ENCODE measurements at places on chromosomes 6 and 20.
A peak's percentile ranks its signal among the peaks of the same experiment; 100 is the strongest.

GRCh38 chr20:64038224-64038564 is 2.2 kb downstream of the C20orf204 start:
- DNase-seq, result no peak

DNA sequence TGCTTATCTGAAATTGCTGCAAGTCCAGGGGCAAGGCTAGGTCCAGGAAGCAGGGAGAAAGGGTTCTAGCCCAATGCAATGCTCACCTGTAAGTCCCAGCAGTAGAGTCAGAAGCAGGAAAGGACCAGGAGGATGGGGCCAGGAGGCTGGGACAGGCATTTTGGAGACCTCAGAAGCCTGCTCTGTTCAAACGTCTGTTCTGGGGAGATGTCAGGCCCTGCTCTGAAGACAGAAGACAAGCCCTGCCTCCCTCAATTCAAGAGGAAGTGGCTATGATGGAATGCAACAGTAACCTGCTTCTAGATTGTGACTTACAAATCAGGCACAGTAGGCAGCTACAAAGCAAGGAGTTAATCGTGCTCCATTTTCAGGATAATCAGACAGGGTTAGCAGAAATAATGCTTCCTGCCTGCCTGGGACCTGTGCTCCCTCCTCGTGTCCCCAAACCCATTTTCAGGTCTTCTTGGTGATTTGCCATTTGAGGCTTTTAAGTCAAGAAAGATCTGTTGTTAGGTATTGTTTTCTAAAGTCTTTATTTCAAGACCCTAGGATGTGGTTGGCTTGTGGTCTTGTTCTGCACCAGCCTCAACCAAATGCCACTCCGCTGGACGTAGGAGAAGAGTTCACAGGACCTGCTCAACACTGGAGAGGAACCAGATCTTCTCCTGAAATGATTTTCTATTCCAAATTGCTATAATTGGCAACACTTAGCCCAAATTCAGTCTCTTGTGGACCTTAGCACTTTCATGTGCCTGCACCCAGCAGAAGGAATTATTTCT is at the start of gene SIRPG:
Gene SIRPG, minus strand, starts transcription at position 224 of the 779 bp plus-strand sequence. Its CDS starts 65 bp downstream, at position 159.
- DNase-seq, result no peak

DNA sequence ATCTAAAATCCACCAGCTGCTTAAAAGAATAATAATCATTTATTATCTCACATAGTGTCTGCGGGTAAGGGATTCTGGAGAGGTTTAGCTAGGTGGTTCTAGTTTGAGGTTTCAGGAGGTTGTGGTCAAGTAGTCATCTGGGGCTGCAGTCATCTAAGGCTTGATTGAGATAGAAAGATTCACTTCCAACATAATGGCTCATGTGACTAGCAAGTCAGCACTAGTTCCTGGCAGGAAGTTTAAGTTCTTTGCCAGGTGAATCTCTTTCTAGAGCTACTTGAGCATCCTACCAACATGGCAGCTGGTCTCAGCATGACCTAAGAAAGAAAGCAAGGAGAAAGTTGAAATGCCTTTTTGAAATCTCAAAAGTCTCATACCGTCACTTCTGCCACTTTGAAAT is 128.8 kb downstream of the EDN1 start:
- no peak for DNase-seq

- DNase-seq, result no peak
Measured at GRCh38 chr6:45049188-45049843, 278.8 kb upstream of the RUNX2 start.

GRCh38 chr6:9463311-9463710 is 951.6 kb downstream of the TFAP2A start:
- DNase-seq, result no peak

GRCh38 chr20:62357681-62358080 is 9.4 kb downstream of the LAMA5 start:
- DNase-seq, result no peak

DNA sequence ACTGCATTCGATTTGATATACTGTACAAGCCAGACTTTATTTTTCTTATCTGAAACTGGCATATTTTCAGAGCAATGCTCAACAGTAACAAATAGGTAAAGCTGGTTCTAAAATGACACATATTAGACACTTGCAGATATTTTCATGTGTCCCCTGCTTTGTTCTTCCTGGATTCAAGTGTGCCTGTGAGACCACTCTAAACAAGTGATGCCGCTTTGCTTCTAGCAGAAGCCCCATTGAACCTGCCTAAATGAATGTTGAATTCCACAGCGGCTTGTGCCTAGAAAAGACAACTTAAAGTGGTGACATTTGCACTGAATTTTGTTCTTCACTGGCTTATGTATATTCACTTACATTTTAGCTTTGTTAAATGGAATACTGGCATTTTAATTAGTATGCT is 115.7 kb downstream of the AKAP7 start:
- no peak for DNase-seq

GRCh38 chr20:32536851-32537656 is 48.1 kb downstream of the NOL4L start:
- DNase-seq, result no peak

DNA sequence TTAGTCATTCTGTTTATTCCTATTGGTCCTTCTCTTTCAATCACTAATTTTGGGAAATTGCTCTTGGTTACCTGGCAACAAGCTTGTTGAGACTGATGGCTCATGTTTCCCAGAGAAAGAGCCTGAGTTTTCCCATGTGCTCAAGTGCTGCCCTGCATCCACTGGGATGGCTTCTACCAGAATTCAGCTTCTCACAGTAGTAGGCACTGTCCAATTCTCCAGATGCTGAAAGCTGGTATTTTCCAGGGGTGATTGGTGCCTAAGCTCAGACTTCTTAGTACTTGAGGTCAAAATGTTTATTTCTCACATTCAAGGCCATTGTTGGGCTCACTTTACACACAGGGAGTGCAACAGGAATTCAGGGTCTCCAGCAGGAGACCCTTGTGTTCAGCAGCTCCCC is 29.1 kb upstream of the SLC2A12 start:
- DNase-seq, result no peak

DNA sequence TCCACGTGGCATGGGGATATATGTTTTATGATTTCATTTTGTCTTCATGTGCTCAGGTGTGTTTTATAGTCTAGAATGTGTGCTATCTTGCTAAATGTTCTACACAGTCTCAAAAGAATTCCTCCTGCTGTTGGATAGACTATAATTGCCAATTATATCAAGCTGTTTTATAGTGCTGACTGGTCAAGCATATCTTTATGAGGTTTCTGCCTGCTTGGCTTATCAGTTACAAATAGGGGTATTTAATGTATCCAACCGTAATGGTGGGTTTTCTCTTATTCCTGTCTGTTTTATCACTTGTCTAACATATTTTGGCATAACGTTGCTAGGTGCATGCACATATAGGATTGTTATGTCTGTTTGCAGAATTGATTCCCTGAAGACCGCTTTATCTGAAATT is 201.3 kb downstream of the EYS start:
- peak; percentile 21 for DNase-seq

GRCh38 chr20:22452442-22453011 is 131.8 kb downstream of the FOXA2 start:
- DNase-seq, result no peak

- no peak for DNase-seq
Measured at GRCh38 chr6:105397987-105398386, 4.9 kb downstream of the PREP start.

DNA sequence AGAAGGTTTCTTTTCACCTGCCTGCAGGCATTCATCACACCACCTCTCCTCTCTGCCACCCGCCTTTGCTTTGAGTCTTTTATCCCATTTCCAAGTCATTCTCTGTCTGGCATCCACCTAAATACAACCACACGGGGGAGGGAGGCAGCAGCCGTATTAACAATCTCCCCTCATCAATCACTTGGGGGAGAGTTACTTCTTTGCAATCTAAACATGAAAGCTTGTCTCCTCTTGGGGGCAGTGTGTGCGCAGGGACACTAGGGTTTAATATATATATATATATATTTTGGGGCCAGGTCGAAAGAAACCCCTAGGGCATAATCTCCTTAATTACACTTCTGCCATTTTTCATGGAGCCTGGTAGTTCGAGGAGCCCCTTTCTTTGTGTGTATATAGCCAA is 214.5 kb downstream of the TSHZ2 start:
- DNase-seq, result no peak

DNA sequence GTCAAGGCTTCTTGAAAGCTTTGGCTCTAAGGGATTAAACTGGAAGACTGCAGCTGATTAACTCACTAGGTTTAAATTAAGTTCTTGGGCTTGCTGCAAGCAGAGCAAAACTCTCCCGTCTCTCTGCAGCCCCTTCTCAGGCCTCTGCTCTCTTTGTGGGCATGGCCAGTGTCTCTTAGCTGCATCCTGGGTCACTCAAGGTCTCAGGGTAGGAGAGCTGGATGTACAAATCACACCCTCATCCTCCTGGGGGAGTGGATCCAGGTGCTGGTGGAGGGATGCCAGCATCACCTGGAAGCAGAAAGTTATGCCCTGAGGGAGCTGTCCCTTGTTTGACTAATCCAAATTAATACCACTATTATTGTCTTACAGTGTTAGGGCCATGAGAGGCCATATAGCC is 35.8 kb downstream of the GCM1 start:
- no peak for DNase-seq

DNA sequence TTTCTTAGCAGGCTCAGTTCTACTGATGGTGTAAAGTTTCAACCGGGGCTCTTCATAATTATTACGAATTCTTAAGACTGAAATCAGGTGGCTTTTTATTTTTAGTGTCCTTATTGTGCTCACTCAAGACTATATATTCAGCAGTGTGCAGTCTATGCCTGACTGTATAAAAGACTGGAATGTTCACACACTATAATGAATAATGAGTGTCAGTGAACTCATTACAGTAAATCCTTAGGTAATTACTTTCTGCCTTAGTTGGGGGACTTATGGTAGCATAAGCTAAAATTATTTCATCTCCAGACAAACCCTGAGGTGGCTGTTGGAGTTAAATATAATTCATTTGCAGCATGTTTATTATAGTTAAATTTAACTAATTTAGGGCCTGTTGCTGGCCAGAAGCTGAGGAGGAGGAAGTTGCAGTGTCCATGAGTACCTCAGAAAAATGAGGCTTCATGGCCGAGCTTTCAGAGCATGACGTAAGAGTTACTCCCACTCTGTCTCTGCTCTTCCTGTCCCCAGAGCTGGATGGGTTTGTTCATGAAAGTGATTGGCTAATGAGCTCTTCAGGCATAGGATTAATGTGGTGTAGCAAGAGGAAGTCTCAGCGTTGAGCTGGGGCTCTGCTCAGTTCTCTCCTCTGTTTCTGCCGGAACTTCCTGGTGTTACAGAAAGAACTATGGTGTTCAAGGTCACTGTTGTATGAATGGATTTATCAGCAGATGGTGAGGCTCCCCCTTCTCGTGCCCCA is 335.7 kb downstream of the NRN1 start:
- DNase-seq, result no peak

GRCh38 chr6:90701146-90701781 is 114.4 kb upstream of the MAP3K7 start:
- no peak for DNase-seq

DNA sequence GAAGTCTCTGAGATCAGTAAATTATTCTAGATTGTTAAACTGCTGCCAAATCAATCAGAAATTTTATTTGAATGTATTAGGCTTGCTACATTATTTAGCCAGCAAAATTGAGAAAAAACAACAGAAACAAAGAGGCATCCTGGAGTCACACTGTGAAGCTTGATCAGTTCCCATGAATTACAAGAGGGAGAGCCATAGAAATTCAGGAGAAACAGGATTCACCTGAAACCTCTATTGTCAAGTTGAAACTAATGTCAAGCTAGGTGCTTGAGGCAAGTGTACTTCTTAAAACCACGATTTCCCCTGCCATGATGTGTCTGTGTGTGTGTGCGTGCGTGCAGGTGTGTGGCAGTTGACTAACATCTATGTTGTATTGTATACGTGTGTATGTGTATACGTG is 439.1 kb upstream of the NOX3 start:
- DNase-seq, result no peak

DNA sequence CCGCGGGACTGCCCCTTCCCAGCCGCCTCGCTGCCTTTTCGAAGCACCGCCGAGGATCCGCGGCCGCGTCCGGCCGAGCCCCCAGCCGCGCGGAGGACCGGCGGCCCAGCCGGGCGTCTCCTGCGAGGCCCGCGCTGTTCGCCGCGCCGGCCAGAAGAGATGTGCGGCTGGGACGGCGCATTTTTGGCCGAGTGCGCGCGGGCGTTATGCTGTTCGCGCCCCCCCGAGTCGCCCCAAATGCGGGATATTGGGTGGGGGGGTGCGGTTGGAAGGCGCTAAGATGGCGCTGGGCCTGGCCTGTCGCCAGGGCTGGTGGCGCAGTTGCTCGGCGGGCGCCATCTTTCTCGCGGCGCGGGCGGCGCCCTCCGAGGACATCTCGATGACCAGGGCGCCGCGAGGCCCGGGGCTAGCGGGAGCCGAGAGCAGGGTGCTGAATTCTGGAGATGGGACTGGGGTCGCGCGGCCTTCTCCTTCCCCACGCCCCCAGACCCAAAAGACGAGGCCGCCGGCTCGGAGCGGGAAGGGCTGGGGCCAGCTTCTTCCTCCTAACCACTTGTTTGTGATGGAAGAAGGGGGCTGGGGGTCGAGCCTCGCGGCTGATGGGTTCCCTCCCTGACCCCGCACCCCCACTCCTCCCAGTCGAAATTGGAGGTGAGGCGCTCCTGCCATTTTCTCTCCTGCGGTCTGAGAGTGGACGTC is 1.5 kb downstream of the BICRAL start:
- DNase-seq, result no peak

GRCh38 chr6:152975204-152975915 is 7.5 kb downstream of the FBXO5 start:
- DNase-seq, result no peak

- no peak for DNase-seq
Measured at GRCh38 chr6:170096191-170096802, 194.6 kb downstream of the DLL1 start.

GRCh38 chr6:54428431-54428830 is 120.2 kb downstream of the TINAG start:
- no peak for DNase-seq

Data from DMS 273 treated with DMSO at 0.1 percent for 48 hours (cell line).